ENCODE measurements at places on chromosomes 1 and 21. TPM values are rescaled to one million over a fixed set of nuclear protein-coding genes. Genes with fewer than 3 reads are reported as not detected.

KCNJ6 gene
- not detected for total RNA-seq

CCDC17 gene
- 2.4 TPM for total RNA-seq

DNA sequence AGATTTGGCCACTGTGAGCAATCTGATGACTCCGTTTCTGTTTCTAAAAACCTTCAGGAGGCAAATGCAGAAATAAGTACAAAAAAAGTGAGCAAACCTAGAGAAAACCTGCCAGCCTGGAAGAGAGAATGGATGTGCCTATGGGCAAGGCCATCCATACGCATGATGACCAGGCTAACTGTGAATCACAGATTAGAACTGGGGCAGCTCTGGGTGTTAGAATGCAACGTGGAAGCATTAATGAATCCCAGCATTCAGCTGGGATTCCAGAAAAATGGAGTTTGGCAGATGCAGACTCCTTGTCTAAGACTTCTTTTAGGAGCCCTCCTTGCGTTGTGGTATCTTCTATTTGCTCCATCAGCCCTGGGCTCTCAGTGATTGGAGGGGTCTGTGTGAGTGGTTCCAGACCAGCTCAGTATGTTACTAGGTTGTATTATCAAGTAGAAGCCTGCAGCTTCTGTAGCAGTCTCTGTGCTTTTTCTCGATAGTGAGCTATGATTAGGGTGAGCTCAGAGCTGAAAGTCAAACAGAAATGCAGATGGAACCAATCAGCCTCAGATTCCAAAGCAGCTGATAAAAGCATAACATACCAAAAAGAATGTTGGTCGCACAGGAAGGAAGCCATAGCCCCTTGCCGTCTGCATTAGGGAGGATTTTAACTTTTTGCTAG, 154.0 kb downstream of the PSMG1 start:
- DNase-seq: peak; percentile 37

- DNase-seq: no peak
These were observed 39.8 kb downstream of the FAM78B start for GRCh38 chr1:166127003-166127402.

DNA sequence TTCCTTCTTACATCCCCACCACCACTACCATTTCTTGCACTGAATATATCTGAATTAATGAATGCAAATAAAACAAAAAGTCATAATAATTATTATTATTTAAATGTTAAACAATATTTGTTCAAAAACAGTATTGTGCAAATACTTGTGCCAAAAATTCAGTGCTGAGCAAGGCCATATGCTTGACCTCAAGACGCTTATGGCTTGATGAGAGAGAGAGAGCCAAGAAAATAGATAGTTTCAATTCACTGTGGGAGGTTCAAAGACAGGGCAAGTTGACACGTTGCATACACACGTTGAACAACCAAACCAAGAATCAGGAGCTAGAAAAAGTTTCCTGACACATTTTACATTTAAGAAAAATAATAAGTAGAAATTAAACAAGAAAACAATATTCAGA, 1421.7 kb downstream of the KCNT2 start:
- DNase-seq: no peak

- DNase-seq: no peak
These were observed 495.6 kb upstream of the C1orf87 start for GRCh38 chr1:60569189-60569588.

- no peak for DNase-seq
These were observed 203.9 kb upstream of the CACYBP start for GRCh38 chr1:174795806-174796205.

Data from Caco-2 (cell line).